ENCODE measurements at places on chromosomes 1 and 21.

GRCh38 chr1:210310562-210311153 lies 18.0 kb upstream of the HHAT start:
- no peak for DNase-seq

- no peak for DNase-seq
Measured at GRCh38 chr21:21246007-21246406, 247.8 kb downstream of the NCAM2 start.

GRCh38 chr1:61612602-61613001 lies 112.3 kb downstream of the TM2D1 start:
- no peak for DNase-seq

DNA sequence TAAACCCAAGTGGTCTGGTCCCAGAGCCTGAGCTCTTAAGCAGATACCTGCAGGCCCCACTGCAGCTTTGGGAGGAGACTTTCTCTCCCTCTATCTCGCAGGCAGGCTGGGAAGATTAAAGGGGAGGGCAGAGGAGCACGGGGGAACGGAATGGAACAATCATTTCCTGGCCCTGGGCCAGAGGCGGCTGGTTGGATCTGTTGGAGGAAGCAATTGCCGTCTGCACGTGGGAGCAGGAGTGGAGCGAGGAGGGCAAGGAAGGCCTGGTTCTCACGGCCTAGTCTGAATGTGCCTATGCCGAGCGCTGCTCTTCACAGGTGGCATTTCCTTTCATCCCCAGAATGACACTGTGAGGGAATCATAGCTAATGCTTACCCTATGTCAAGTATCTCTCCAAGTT lies 23.7 kb downstream of the NKAIN1 start:
- DNase-seq: no peak

DNA sequence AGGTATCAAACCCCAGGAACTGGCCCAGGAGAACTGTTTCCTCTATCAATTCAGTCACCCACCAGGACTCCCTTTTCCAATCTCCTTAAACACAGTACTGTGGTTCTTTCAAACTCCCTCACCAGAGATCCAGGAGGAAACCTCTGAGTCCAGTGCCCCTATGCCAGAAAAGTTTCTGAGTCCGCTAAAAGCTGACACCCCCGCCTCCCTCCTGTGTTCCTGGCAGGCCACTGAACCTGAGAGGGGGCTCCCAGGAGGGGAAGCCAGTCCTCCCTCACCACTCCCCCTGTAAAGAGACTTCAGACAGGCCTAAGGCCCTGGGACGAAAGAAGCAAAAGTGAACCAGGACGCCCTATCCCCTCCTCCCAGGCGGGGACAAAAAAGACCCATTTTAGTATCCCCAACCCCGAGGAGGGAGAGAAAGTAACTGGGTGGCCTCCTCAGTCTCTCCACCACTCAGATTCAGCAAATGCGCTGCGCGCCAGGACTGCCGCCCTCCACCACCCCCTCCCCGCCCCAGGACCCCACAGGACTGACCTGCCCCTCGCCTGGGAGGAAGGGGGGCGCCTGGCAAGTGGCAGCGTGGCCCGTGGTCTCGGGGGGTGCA lies 624 bp downstream of the SLC41A1 start:
- DNase-seq: peak; percentile 33

DNA sequence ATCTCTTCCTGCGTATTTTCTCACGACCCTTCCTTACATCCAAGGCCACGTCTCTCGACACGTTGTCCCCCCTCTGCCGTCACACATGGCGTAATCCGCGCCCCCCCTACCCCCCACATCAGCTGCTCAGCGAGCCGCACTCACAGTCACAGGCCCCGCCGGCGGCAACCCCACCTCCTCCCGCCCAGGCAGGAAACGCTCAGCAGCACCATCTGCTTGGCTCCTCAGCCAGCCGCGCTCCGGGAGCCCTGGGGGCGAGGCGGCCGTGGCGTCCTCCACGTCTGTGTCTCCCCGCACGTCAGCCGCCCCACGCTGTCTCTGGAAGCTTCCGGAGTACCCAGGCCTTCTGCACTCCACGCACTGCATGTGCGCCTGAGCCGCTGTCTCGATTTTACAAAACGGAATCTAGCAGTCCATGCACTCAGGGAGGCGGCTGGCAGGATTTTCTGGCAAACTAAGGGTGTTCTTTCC lies 64.6 kb downstream of the SIK1 start:
- peak; percentile 72 for DNase-seq

DNA sequence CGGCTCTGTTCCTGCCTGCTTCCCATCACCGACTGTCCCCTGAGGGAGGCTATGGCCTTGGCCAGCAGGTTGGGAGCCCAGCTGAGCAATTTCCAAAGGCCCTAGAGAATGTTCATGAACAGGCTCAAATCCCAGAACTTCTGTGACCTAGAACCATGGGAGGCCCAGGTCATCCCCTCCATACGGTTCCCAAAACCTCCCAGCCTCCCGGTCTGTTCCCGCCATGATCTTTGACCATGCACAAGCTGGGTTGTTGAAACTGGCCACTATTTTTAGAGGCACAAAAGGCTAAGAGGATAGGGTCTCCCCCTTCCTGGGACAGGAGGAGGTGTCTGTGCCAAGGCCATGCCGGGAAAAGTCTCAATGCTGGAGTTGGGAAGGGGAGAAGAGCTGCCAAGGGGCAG lies 27.5 kb downstream of the EPHA2 start:
- DNase-seq: no peak

DNA sequence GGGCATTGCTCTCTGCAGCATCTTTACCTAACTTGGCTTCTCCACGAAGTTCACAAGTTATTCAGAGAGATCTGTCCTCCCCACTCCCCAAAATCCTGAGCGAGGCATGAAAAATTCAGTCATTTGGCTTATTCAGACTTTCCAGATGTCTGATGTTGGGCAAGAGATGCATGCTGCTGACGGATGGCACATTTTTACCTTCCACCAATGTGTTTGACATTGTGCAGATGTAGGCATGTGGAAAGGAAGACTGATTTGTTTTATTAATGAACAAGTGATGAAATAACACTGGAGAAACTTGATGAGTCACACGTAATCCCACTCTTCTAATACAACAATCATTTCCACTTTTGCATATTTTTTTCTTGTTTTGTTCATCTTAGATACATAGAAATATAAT lies 86.7 kb downstream of the C1orf94 start:
- DNase-seq: no peak

- peak; percentile 12 for DNase-seq
Measured at GRCh38 chr1:66769512-66770229, 17.4 kb downstream of the DYNLT5 start.

DNA sequence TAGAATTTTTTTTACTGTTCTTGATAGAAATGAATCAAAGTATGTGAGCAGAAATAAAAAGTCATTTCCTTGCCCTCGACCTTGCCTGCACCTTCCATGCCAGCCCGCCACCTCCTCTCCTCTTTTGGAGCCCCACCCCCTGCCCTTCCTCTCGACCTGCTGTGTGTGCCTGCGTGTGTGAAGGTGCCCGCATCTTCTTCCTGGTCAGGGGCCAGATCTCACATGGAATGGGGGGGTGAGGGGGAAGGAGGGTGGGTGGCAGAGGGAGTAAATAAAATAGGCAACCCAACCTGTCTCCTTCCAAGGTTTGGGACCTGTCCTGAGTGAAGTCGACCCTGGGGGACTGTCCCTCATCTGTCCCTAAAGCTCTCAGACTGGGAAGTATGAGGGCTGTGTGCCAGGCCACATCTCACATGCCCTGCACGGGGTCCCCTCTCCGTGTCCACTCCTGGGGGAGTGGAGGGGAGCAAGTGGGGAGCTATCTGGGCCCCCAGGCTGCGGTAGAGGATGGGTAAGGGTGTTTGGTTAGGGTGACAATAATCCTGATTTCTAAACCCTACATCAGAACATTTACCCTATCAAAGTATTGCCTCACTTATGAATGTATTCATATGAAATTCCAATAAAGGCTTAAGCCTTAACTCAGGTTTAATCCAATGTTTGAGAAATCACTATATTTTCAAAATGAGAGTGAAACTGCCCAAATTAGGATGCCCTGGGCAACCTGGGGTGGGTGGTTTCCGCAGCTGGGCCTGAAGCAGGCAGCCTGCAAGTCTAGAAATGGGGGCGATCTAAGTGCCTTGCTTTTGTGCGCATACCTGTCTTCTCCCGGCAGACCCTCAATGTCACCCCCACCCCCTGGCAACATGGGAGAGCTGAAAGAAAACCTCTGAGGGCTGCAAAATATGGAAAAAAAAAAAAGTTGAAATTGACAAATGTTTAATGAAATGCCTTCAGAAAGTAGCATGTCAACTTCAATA lies 15.4 kb downstream of the AMPD2 start:
- no peak for DNase-seq

- DNase-seq: no peak
Measured at GRCh38 chr1:151680826-151681225, 35.8 kb downstream of the CELF3 start.

DNA sequence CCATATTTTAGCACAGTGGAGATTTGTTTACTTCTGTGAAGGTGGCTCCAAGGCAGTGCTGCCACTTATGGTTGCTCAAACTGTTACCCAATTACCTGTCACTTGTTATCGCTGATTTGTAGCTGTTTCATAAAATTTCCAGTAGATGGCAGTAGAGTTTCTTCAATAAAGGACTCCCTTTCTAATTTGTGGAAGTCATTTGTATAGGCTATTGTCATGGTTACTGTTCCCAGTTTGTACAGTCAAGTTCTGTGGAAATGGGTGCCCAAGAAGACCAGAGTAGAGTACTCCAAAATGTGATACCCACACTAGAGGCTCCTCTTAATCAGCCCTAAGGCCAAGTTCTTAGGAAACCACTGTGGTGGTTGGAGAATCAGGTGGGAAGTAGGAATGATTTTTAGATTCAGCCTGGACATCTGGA lies 186.1 kb downstream of the CLEC20A start:
- DNase-seq: no peak

- no peak for DNase-seq
Measured at GRCh38 chr1:214386747-214387146, 105.8 kb downstream of the SMYD2 start.

DNA sequence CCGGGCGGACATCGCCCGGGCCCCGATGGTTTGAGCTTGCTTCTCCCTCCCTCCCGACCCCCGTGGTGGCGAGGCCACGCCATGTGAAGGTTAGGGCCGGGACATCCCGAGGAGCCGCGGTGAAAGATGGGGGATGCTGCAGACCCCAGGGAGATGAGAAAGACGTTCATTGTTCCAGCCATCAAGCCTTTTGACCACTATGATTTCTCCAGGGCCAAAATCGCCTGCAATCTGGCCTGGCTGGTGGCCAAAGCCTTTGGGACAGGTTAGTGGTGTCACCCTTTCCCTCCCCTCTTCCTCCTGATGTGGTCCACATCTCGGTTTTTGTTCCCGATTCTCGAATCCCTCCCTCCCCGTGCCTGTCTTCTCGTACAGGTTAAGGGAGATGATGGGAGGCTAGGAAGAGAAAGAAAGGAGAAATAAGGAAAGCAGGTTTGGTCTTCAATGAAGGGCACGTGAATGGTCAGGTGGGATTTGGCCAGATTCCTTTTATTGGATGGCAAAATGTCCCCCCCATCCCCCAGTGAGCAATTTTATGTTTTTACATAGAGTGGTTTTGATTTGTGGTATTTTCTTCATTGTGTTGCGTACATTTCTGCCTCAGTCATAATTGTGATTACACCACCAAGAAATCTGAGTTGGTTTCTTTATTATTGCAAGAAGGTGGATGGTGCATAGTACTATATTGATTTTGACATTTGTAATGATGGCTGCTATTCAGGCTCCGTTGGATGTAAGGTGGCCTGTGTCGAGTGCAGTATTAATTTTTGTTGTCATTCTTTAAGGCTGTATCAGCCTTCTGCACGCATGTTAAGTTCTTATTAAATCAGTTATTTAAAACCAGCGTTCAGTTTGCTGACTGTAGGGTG lies 1.2 kb downstream of the CAMSAP2 start:
- DNase-seq: no peak

DNA sequence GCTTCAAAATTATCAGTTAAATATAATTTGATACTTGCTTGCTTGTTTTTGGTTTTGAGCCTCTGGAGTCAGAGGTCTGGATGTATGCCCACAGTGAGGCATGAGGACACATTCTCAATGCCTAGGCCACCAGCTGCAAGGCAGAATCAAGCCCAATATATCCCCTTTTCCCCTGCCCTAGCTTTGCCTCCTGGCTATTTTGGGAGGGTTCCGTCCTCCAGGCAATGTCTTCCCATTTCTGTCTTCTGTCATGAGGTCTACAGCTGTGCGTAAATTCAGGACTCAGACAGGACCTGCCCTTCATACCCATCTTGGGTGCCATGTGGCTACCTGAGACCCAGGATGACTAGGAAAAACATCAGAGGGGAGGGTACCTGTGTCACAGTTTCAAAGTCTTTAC lies 19.2 kb downstream of the NRDC start:
- no peak for DNase-seq

GRCh38 chr1:53498555-53499131 lies 39.4 kb downstream of the DMRTB1 start:
- DNase-seq: no peak

DNA sequence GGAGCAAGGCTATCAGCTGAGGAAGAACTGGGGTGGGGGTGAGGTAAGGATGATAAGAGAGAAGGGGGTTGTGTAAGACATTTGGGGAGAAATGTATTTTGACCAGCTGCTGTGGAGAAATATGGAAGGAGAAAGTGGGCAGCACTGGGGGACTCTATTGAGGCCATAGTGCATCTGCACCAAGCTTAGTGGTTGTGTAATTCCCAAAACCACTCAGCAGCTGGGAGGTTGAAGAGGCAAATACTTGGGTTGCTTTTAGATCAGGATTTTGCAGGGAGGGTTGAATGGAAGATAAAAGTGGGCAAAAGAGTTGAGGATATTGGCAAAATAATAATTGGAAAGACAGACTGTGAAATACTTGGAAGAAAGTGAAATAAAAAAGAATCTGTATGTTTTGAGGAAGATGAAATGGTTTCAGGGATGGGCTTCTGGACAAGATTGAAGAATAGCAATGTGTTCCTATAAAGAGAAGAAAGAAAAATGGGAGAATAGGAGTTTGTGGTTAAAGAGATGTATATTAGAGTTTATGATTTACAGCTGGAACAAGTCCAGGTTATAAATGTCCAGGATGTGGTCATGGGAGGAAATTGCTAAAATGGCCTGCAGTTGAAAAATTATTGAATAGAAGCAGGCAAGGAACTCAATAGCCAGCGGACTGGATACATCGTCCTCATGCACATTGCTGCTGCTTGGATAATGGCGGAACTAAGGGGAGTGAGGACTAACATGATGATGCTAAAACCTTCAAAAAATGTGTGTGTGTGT lies 162.7 kb downstream of the DNM3 start:
- DNase-seq: no peak

GRCh38 chr1:157233131-157233530 lies 94.9 kb upstream of the ETV3 start:
- no peak for DNase-seq

DNA sequence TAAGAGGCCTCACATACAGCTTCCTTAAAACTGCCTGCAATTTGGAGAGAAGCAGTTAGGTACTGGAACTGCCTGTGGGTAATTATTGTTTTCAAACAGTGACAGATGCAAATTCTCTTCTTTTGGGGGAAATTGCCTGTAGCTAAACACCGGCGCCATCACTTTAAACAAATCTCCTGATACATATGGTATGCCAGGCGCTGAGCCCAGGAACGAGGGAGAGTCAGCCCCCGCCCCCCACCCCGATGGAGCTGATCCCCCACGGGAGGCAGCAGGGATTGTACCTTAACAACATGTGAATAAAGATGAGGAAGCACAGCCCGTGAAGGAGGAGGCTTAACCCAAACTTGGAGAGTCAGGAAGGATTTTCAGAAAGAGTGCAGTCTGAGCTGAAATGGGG lies 7.1 kb downstream of the TMEM51 start:
- DNase-seq: no peak

Data from stimulated activated naive CD8-positive, alpha-beta T cell treated with anti-CD3 and anti-CD28 coated beads, Interleukin-15, amount 100 ng/mL, for 72 hours (primary cell).